ENCODE measurements at places on chromosomes 2 and 18. TPM values are rescaled to one million over a fixed set of nuclear protein-coding genes. Genes with fewer than 3 reads are reported as not detected.

Gene CHST10
- 5.2 TPM for total RNA-seq

- no peak for DNase-seq
These were observed 57.3 kb upstream of the TANK start for GRCh38 chr2:161102770-161103450.

- no peak for DNase-seq
These were observed 126.2 kb downstream of the TRIB2 start for GRCh38 chr2:12842917-12843316.

DNA sequence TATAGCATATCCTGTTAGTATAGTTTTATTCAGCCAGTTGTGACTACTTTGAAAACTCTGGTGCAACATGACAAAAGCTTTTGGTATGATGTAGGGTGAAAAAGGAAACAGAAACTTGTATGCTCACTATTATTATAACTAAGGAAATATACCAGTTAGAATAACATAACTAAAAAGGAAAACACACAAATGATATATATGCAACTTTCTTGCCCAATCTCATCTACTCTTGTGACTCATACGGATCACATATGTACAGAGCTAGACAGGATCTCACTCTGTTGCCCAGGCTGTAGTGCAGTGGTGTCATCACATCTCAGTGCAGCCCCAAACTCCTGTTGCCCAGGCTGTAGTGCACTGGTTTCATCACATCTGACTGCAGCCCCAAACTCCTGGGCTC, 12.4 kb upstream of the TLK1 start:
- DNase-seq = no peak

- no peak for DNase-seq
These were observed 99.5 kb downstream of the RBMS1 start for GRCh38 chr2:160394153-160394552.

GRCh38 chr18:13835202-13835601, 11.3 kb downstream of the MC5R start:
- DNase-seq = no peak

DNA sequence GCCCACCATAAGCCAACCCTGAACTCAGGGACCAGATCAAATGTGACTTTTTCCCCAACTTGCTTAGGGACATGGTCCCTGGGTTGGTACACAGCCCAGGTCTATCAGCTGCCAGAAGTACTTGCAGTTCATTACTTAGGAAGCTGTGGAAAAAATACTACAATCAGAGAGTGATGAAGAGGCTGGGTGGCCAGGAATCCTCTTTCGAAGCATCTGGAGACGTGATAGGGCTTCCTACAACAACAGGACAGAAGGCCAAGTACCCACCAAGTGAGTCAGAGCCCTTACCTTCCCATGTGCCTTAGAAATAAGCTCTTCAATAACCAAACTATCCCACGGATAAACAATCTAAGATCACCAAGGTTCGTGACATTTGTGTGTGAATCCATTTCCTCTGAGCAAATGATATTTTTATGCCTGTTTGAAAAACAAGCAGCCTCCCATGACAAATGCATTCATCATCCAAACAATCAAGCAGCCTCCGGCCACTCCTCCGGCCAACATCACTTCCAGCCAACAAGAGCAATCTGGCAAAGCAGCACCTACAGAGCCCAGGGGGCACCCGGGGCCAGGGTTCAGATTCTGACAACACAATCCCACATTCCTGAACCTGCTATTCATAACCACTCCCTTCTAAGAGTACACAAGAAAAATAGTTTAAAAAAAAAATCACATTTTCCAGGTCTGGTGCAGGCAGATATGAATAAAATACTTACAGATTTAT, 26.4 kb downstream of the TBC1D8 start:
- DNase-seq = no peak

Gene CRYGC
- total RNA-seq = not detected

DNA sequence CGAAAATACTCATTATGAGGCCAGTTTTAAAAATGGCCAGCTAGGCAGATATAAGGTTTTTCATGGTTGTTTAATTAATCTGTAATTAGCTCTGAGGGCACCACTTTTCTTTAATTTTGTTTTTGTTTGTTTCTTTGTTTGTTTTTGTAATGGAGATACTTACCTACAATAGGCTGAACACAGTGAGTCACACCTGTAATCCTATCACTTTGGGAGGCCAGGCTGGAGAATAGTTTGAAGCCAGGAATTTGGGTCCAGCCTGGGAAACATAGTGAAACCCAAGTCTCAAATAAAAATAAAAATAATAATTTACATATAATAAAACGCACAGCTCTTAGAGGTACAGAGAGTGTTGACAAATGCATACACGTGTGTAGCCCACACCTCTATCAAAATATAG, 56.8 kb upstream of the MSH2 start:
- no peak for DNase-seq

Gene IL36RN
- not detected for total RNA-seq

Gene ATG9A
- 68.1 TPM for total RNA-seq

- no peak for DNase-seq
These were observed 69.3 kb downstream of the KCNG2 start for GRCh38 chr18:79866889-79867574.

GRCh38 chr2:164778723-164779122, 62.9 kb downstream of the COBLL1 start:
- no peak for DNase-seq

Gene PTGR3
- total RNA-seq = 6.8 TPM

Gene INO80D
- 8.1 TPM for total RNA-seq

All from liver (tissue), 10 donors.